ENCODE measurements at places on chromosomes 7 and 10.

DNA sequence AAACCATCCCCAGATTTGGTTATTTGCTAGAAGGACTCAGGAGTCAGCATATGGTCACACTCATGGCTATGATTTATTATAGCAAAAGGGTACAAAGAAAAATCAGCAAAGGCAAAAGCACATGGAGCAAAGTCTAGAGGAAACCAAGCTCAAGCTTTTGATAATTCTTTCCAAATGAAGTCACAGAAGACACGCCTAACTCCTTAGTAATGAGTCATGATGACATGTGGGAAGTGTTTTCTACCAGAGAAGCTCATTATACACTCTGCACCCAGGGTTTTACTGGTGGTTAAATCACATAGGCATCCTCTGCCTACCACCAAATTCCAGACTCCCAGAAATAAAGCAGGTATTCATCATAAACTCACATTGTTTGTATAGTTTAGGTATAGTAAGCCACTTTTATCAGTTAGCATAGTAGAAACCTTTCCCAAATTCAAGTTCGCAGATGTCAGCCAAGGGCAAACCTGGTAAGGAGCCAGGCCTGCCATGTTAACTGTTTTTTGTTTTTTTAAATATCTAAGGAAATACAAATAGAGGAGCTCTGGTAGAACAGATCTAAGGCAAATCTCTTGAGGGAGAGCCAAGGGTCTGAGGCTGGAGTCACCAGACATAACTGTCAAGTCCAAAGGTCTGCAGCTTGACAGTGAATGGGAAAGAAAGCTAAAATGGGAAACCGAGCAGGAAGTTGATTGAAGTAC lies 15.4 kb upstream of the HIBADH start:
- no peak for DNase-seq

DNA sequence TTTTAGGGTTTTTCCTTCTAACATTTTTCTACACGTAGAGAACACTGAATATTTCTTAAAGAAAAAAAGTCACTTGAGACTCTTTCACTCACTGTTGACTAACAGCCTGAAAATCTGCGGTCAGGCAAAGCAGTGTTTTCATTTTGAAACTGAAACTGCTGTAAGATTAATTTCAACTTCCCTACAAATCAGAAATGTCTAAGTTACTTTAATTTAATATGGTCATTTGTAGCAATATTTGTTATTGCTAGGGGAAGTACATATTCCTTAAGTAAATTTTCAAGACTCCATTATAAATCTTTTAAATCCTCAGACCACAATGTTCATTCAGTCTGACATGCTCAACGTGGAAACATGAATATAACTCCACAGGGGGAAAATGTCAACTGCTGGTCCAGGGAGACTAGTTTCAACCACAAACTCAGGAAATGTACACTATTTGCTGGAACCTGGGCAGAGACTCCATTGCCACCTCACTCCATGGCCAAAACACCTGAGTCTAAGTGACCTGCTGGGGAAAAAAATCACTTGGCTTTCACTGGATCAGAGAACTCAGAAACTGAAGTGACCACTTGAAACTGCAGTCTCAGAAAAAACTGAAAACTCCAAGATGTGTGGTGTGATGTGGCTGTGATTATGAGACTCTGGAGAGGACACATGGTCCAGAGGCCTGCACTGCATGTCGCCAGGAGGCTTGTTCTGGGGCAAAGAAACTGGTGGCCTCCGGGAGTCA lies 161.2 kb downstream of the TAX1BP1 start:
- no peak for DNase-seq

GRCh38 chr7:29565982-29566746 lies 2.5 kb downstream of the PRR15 start:
- no peak for DNase-seq

DNA sequence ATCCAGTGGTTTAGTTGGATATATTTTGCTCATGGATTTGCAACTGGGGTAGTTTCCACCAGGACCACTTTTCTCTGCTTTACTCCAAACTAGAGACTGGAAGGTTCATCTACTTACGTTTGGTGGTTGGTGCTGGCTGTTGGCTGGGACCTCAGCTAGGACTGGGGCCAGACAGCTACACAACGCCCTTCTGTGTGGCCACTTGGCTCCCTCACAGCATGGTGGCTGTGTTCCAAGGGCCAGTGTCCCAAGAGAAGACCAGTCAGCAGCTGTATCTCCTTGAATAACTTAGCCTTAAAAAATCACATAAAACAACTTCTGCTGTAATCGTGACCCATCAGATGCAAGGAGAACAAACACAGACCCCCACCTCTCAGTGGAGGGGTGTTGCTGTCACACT lies 4.2 kb upstream of the KCNH2 start:
- no peak for DNase-seq

- DNase-seq: no peak
Measured at GRCh38 chr10:4635388-4635787, 190.6 kb upstream of the AKR1E2 start.

- DNase-seq: no peak
Measured at GRCh38 chr10:69446229-69446628, 5.0 kb upstream of the TSPAN15 start.
